Femur (tissue), 1 donor: ENCODE measurements at places on chromosomes 3 and 15.

GRCh38 chr3:16740515-16740914 is 135.3 kb upstream of the DAZL start:
- DNase-seq, result no peak

DNA sequence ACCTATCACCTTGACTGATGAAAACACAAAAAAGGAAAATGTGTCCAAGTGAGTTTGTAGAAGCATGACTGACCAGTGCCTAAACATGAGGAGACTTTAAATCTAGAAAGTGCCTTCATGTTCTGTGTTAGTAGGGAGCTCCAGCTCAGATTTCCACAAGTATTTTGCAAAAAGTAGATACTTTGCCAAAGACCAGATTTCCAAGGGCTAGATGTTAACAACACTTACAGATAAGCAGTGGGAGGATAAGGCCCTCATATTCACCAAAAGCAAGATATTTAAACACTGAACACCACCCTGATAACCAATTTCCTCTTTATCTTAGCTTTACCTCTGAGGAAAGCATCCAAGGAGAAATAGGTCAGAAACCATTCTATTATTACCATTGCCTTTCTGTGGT is 91.0 kb downstream of the MYO5A start:
- no peak for DNase-seq

DNA sequence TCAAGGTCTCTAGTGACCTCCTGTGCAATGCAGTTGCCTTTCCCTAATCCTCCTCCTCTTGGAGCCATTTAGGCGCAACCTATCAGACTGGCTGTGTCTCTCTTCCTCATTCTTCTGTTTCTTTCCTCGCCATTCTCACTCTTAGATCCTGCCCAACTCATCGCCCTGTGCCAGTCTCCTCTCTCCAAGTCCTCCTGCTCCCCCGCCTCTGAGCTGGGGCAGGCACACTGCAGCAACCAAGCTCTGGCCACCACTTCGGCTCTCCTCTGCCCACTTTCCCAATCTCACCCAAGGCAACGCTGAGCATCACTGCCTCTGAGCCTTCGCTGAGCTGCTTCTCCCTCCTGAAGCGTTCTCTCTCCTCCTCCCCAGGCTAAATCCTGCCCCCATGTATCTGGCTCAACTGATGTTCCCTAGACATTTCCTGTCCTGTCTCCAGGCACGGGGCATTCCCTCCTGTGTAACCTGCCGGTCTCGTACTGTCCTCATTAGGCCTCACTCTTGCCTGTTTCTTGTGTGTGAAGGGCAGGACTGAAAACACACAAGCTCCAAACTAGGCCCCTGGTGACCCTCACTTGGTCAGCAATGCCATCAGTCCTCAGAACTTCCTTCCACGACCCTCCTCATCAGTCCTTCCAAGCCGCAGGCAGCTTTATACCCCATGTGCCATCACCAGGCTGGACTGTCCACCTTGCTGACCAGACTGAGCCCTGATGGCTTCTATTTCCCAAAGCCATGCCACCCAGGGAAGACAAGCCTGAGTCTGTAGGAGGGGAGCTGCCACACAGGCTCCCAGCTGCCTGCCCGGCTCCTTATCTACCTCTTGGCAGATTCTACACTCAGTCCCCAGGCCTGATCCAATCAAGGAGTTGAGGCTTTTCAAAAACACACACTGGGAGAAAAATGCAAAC is 85.6 kb downstream of the SEC22A start:
- no peak for DNase-seq

DNA sequence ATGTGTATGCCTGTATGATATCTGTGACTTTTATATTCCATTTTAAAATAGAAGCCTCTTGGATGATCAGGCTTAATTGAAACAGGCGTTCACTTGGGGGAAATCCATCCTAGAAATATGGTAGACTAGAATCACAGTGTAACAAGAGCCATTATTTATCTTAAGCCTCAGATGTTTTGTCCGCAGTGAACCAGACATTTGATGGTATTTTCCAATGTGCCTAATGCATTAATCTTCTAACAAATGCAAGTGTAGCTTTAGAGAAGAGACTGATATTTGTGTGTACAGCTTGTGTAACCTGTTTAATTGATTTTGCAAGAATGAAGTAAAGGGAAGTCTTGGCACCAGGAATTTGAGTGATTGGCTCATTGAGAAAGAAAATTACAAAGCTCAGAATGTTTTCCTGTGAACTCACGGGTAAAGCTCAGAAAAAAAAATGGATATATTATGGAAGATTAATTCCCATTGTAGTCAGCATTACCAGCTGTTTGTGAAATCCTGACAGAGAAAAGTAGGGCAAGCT is 155.7 kb downstream of the SV2B start:
- DNase-seq, result no peak

- DNase-seq, result no peak
These were observed 239.3 kb downstream of the CPNE4 start for GRCh38 chr3:131795390-131796090.

GRCh38 chr3:2826453-2826852 is 283.7 kb downstream of the IL5RA start:
- no peak for DNase-seq

GRCh38 chr3:140051019-140051957 is 116.3 kb downstream of the CLSTN2 start:
- no peak for DNase-seq

- no peak for DNase-seq
These were observed 164.0 kb downstream of the PDCD6IP start for GRCh38 chr3:33962396-33962795.

DNA sequence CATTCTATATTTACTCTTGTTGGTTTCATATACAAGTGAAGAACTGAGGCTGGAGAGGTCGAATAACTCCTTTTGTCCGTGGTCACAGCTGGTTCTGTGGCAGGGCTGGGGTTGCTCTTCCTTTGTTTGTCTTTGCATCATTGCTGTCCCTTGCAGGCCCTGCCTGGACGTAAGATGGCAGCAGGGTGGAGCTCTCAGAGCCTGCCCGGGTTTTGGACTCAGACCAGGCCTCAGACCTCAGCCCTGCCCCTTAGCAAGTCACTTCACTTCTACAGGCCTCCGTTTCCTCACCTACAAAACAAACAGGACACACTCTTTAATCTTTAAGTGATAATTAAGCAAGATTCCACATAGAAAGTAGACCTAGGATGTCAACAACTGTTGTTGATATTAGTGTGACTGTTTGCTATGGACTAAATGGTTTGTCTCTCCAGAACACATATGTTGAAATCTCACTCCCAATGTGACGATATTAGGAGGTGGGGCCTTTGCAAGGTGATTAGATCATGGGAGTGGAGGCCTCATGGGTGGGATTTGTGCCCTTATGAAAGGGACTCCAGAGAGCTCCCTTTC is 65.6 kb upstream of the PLXNA1 start:
- no peak for DNase-seq

- DNase-seq, result peak; percentile 95
These were observed at the start of gene AMOTL2 for GRCh38 chr3:134374105-134374790. AMOTL2 (minus strand) TSS chr3:134374447; CDS start chr3:134371433, 3,014 bp downstream.

- DNase-seq, result no peak
These were observed 76.6 kb downstream of the NEDD4 start for GRCh38 chr15:55916666-55917409.

- DNase-seq, result no peak
These were observed 7.5 kb upstream of the IGSF10 start for GRCh38 chr3:151468284-151468917.

GRCh38 chr3:194265505-194265892 is 85.6 kb downstream of the CPN2 start:
- DNase-seq, result peak; percentile 98

- peak; percentile 73 for DNase-seq
These were observed 619 bp downstream of the TTBK2 start for GRCh38 chr15:42919799-42920518.

DNA sequence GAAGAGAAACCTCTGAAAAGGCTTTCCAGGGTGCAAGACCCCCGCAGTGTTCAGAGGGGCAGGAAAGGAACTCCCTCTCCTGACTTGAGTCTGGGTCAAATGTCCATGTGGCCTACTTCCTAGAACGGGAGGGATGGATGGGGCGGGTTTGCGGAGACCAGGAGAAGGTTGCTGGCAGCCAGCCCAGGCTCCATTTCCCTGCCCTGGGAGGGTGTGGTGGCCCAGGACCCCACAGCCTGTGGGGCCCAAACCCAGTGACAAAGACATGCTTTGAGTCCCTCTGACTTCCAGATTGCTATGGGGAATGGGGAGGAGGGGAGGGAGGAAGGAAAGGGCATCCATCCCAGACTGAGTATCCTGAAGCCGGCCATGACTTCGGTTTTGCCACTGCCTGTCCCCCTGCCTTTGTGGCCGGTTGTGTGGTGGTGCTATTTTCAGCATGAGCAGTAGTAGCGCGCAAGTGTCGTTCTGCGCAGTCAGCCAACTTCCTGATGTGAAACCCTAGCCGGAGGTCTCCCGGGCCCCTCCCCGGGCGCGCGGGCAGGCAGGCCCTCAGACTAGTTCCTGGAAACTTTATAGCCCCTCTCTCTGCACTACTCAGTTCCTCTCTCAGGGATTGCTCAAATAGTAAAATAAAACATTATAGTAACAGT is 24.4 kb downstream of the MAGEF1 start:
- peak; percentile 92 for DNase-seq

- peak; percentile 75 for DNase-seq
These were observed 53.5 kb downstream of the MAGEF1 start for GRCh38 chr3:184658223-184658928.

DNA sequence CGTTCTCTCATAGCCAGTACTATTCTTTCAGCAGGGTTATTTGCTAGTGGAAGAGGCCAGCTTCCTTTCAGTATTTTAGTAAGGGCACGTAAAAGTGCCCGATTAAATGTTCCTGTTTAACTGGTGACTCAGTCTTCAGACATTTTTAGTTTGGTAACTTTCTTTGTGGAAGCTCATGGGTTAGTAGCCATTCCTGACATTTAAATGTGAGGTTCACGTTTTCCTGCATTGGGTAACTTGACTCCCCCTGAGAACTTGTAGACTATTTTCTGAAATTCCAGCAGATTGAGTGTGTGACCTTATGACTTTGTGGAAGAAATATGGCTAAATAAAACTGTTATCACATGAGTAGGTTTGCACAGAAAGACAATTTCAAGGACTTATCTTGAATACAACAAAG is 16.9 kb downstream of the ABHD2 start:
- no peak for DNase-seq

DNA sequence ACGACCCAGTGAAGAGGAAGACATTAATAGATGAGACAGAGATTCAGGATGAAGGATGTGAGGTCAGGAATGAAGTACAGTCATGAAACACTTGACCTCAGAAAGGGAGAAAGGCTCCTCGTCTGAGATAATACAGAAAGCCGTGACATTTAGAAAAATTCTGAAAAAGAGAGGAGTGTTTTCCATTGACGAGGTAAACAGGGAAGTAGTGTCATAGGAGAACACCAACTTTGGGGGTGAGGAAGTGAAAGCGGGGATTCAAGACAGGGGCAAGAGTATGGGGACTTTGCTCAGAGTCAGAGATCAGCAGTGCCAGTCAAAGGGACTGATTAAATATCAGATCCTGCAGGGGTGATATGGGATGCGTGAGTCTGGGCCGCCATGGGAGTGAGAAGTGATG is 160.9 kb downstream of the PLCL2 start:
- no peak for DNase-seq

- no peak for DNase-seq
These were observed 44.5 kb downstream of the NEK10 start for GRCh38 chr3:27324686-27325085.

DNA sequence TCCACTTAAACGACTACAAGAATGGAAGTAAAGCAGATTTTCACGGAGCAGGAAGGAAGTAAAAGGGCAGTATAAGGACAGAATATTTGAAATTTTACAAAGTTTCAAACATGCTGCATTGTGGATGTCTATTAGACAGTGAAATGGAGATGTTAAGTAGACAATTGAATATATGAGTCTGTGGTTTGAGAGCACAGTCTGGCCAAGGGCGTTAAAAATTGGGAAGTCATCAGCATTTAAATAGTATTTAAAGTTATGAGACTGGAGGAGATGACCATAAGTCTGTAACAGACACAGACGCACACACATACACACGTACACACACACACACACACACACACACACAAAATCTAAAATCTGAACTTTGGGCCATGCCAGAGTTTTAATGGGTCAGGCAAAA is 935.9 kb downstream of the EPHA3 start:
- DNase-seq, result no peak
